ENCODE measurements at places on chromosomes 2 and 18. TPM values are rescaled to one million over a fixed set of nuclear protein-coding genes. Genes with fewer than 3 reads are reported as not detected.

The OTOS gene
- total RNA-seq, result not detected

The IL18R1 gene
- not detected for total RNA-seq

The RAPGEF4 gene
- 0.98 TPM for total RNA-seq

The TRAPPC12 gene
- 85.0 TPM for total RNA-seq

The EPG5 gene
- total RNA-seq, result 10.6 TPM

The GBX2 gene
- total RNA-seq, result 2.4 TPM

The GNAL gene
- 24.5 TPM for total RNA-seq

The PKDCC gene
- total RNA-seq, result 339 TPM

The TWSG1 gene
- 43.9 TPM for total RNA-seq

The NLRC4 gene
- total RNA-seq, result not detected

The OTX1 gene
- 16.0 TPM for total RNA-seq

Measured in Caco-2 (cell line).